Skin of body (tissue), 3 donors: ENCODE measurements at places on chromosomes 2 and 18. TPM values are rescaled to one million over a fixed set of nuclear protein-coding genes. Genes with fewer than 3 reads are reported as not detected.

TCF23 gene
- 0.20 TPM for total RNA-seq

PLEK gene
- 12.8 TPM for total RNA-seq

HNMT gene
- total RNA-seq, result 73.7 TPM

PROKR1 gene
- 0.10 TPM for total RNA-seq

ANKRD30B gene
- 0.20 TPM for total RNA-seq

SCN7A gene
- total RNA-seq, result 18.2 TPM

CDCA7 gene
- total RNA-seq, result 11.4 TPM

RTP5 gene
- total RNA-seq, result not detected

ALS2 gene
- total RNA-seq, result 22.9 TPM

NT5DC4 gene
- total RNA-seq, result not detected

THUMPD2 gene
- 18.0 TPM for total RNA-seq

CFAP65 gene
- not detected for total RNA-seq

LYPD6 gene
- total RNA-seq, result 5.1 TPM

DOCK10 gene
- total RNA-seq, result 21.3 TPM

IGFBP5 gene
- 246 TPM for total RNA-seq

CRYGB gene
- total RNA-seq, result not detected
